GF-D8 (cell line): ENCODE measurements at places on chromosomes 2 and 18.
A peak's percentile ranks its signal among the peaks of the same experiment; 100 is the strongest.

DNA sequence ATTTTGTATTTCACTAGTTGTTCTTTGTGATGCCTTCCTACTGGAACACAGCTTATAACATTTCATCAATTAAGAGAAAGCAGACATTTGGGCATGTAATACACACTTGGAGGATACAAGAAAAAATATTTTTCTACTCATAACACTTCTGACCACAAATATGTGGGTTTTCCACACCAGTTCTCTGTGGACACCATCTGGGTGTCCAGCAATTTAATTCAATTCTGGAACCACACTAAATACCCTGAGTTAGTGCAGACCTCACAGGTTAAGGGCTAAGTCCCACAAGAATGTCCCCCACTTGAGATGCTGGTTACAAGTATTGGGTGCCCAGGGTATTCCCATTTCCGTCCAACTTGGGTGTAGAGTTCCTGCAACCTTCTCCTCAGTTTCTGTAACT lies 91.1 kb upstream of the SKOR2 start:
- DNase-seq, result no peak

- DNase-seq, result no peak
Observed at GRCh38 chr18:79422783-79423165, 27.0 kb downstream of the NFATC1 start.

DNA sequence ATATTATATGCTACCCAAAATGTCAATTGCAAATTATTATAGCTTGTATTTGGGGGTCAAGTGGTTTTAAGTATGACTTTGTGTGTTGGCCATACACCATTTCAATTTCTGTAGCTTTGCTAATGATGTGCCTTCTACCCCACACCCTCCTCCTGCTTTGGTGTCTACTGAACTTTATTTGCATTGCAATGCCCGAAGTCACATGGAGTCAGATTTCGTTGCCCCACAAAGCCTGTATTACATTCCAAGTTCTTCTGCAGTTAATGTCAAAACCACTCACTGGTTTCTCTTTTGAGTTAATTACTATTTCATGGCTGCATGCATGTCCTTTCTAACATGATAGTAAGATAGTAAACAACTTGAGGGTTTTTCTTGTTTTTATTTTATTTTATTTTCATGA lies 528.9 kb downstream of the RIT2 start:
- DNase-seq, result no peak

- no peak for DNase-seq
Observed at GRCh38 chr2:80473796-80474195, 169.2 kb upstream of the LRRTM1 start.

DNA sequence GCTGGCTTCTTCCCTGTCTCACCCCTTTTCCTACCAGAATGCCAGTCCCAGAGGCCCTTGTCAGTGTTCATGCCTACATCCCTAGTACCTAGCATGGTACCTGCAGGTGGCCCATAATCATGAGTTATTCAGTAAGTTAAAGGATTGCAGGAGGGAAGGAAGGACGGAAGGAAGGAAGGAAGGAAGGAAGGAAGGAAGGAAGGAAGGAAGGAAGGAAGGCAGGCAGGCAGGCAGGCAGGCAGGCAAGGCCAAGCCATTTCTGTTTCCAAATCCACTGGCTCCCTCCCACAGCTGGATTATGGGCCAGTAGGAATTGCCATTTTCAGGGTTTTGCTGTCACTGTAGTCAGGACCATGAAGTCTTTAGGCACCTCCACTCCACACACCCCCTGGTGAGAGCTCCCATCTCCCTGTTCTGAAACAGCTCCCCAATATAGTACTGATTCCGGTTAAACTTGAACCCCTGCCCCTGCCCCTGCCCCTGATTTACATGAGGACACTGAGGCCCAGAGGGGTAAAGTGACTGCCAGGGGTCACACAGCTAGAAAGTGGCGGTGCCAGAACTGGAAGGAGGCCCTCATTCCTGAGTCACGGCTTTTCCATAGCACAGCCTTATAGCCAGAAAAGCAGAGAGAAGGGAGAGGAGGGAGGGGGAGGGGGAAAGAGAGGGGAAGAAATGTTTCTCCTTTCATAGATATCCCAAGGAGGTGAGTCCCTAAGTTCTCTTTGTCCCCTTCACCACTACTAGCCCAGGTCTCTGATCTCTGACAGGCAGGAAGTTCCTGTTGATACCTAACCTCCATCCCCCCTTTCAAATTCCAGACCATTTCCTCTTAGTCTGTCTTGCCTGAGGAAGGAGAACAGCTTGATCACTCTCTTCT lies 12.2 kb upstream of the TNS1 start:
- no peak for DNase-seq

DNA sequence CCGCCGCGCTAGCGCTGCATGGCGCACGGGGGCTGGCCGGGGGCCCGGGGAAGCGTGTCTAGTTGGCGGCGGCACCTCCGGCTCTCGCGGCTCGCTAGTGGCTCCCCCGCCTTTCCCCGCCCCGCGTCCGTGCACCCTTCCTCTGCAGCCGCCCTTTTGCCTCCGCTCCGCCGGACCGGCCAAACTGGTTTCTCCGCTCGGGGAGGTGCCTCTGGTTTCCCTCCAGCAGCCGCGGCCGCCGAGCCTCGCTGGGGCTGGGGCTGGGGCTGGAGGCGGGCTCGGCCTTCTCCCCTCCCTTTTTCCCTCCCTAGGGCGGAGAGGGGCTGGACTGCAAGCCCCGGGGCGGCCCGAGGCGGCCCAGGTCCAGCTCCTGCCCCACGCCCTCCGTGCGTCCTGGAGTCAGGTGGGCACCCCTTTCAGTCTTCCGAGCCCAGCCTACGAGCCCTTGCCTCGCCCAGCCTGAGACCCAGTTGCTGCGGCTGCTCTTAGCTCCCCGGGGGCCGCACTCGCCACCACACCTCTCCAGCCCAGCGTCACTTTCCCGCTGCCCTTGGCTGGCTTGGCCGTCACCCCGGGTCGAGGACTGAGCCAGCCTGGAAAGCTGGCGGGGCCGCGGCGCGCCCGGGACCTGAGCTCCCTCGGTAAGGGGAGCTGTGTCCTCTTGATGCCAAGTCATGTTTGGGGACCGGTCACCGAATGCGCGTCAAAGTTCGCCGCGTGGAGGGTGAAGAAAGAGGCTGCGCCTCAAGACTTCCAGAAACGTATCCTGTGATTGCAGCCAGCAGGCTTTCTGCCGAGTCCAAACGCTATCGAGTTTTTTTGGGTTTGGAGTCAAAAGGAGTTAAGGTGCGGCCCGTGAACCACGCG lies at the start of gene ATP8B1:
Gene ATP8B1 (minus strand): TSS at position 213 of the 867 bp plus-strand sequence. CDS start 71,508 bp downstream, outside the sequence.
- no peak for DNase-seq

DNA sequence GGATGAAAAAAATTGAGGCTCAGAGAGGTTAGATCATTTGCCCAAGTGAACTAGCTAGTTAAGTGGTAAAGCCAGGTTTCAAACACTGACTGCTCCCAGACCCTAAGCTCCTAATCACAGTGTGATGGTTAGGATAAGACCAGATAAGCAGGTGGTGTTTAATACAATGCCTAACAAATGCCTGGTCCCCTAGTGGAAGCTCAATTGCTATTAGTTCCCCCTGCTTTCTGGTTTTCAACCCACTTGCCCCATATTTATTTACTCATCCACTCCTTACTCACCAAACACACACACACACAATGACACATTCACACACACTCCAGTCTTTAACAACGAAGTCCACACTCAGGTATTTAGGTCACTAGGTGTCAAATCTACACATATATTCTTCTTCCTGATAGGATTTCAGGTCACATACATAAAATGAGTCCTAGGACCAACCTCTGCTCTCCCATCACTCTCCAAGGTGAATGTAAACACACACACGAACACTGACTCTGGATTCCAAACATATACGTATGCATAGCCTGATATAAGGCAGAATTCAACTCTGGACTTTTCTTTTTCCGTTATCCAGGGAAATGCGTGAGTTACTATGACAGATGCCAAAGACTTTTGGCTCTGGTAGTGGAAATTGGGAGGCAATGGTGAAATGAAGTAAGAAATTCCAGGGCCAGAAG lies 73.6 kb upstream of the TSPYL6 start:
- DNase-seq, result no peak

DNA sequence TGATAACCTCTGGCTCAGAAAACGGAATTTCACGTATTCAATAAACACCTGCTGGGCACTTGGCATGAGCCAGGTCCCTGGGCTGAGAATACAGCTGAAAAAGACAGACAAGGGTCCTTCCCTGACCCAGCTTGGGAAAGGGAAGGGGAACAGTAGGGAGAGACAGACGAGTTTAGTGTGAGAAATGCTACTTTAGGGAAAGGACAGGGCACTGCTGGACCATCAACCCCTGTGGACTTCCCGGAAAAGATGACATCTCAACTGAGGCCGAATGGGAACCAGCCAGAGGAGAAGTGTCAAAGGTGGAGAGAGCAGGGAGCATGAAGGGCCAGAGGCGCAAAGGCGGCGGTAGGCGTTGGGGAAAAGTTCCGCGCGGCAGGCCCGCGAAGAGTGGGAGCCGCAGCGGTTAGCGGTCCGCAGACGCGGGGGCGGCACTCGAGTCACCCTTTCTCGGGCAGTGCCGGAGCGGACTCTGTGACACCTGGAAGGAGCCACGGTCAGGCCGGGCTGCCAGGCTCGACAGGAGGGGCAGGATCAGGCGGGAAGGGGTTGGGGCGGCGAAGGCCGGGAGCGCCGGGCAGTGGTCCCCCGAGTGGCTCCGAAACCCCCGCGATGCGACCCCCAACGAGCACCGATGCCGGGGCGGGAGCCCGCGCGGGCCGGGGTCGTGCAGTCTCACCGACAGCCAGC lies 519 bp downstream of the TEX261 start:
- no peak for DNase-seq

- DNase-seq, result no peak
Observed at GRCh38 chr18:48785091-48785614, 165.6 kb downstream of the SMAD7 start.

DNA sequence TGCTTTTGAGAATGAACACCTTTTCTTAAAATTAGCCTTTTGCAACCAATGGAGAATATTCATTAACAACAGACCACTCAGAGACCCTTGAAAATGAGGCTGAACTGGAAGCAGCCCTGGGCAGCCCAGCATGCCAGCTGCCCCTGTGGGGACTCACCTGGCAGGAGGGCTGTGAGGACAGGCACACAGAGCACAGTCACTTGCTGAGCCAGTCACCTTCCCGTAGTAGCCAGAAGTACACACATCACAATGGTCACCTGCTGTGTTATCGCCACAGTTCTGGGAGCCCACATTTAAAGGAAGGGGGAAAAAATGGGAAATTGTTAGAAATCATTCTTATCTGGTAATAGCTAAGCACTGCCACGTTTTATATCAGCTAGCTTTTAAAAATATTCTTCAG lies 115.5 kb downstream of the LAMA1 start:
- no peak for DNase-seq

DNA sequence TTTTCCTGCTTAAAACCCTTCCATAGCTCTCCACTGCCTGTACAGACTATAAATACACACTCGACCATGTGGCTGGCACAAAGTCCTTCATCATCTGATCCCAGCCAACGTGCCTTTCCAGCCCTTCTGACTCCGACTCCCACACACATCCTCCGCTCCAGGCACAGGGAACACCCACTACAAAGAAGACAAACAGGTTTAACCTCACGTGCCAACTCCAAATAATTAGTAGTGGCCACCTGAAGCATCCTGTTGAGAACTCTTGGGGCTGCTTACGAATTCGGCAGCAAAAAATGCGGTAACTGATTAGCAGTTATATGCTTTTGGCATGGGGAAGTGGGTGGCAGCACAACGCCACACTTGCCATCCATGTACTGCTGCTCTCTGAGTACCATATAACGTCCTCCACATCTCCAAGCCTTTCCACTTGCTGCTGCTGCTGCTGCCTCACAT lies 12.1 kb downstream of the SPIRE1 start:
- DNase-seq, result no peak

- no peak for DNase-seq
Observed at GRCh38 chr18:34990597-34990996, 50.6 kb upstream of the MAPRE2 start.

GRCh38 chr2:144348846-144349245 lies 171.1 kb downstream of the ZEB2 start:
- DNase-seq, result no peak

- no peak for DNase-seq
Observed at GRCh38 chr2:190968522-190968921, 45.4 kb downstream of the STAT1 start.

DNA sequence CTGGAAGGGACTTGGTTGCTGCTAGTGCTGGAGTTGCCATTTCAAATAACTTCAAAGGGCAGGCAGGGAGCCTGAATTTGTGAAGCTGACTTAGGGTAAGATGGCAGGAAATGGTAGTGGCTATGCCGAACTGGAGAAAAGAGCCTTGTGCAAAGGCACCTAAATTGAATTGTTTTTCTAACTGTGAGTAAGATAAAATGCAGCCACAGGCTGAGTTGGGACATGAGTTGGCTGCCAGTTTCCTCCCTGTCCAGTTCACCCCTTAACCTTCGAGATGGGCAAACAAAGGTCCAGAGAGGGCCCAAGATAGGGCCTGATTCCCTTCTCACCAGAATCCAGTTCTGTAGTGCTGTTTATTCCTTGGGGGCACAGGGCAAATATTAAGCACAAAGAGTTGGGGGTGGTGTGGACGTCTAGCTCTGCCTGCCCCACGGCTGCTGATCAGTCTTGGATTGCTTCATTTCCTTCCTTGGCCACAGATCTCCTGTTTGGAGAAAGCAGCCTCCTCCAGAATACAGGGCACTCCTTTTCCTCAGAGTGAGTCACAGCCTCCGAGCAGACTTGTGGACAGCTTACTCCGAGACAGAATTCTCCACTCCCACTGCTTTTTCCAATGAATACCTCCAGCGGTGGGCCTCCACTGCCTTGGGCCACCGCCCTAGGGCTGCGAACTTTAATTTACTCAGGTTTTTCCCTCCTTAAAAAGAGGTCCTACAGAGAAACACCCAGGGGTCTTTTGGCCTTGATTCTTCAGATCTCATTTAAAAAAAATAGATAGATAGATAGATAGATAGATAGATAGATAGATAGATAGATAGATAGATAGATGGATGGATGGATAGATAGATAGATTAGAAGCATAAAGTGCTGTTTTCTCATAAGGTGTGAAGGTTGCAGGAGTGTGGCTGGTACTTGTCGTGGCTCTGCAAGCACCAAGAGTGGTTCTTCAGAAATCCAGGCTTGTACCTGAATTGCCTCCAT lies 18.4 kb upstream of the SLC20A1 start:
- DNase-seq, result peak; percentile 89

GRCh38 chr2:230657906-230658305 lies 54.7 kb upstream of the CAB39 start:
- DNase-seq, result no peak

DNA sequence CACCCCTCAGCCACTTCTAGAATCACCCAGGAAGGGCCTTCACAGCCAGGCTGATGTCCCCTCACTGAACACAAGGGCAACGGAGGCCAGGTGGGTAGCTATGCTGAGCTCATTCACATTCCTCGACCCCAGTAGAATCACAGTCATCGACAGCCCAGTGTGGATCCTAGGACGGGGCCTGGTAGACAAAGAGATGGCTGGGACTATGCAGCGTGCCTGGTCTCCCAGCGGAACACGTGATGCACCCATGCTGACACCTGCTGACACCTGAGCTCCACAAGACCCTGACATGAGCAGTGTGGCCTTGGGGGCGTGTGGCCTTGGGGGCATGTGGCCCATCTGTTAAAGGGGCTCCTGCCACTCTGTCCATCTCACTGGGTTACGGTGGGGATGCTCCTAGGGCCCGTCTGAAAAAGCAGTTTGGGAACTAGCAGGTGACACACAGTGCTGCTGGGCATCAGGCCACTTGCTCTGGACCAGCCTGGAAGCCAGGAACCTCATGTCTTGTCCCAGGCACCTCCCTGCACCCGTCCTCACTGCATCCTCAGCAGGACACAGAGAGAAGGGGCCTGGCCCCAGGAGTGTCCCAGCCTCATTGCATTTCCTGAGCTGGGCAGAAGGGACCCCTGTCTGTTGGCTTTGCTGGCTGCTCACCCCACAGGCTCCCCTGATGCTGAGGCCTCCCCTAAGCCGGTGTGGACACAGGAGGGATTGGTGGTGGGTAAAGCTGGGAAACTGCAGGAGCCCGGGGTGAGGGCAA lies 9.7 kb downstream of the ECEL1 start:
- DNase-seq, result no peak
